CD4-positive, alpha-beta memory T cell (primary cell): ENCODE measurements at places on chromosomes 6 and 20. TPM values are rescaled to one million over a fixed set of nuclear protein-coding genes. Genes with fewer than 3 reads are reported as not detected.

DNA sequence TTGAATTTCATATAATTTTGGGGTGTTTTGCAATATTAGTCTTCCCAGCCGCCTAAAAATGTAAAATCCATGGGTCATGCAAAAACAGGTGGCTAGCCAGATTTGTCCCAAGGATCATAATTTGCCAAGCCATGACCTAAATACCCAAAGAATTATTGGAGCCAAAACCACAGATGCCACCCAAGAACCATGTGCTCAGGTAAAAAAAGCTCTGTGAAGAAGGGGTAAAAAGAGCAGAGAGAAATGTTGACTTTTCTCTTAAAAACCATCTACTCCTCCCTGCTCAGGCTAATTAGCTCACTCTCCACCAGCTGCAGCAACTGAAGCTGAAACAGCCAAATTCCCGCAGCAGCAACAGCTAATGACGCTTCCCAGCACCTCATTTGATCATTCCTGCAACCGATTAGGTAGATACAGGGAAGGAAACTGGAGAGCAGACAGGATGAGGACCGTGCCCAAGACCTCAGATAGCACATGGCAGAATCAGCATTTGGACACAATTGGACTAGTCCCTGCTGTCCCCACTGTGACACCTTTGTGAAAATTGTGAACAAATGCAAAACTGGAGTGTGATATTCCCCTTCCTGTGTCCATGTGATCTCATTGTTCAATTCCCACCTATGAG is 107.9 kb upstream of the NXT1 start:
- no peaks in the 10 kb centered on the region for H3K36me3 ChIP-seq
- H3K27ac ChIP-seq: no peak overlapping the region

- H3K36me3 ChIP-seq: no peaks in the 10 kb centered on the region
- peak; percentile 39 for DNase-seq
- H3K27ac ChIP-seq: peak overlapping the region; percentile 74
- H3K27me3 ChIP-seq: no peaks in the 10 kb centered on the region
- peaks cover 26% of the 10 kb centered on the region for H3K4me1 ChIP-seq
Observed at GRCh38 chr6:109690373-109690736, 647 bp downstream of the AK9 start.

DNA sequence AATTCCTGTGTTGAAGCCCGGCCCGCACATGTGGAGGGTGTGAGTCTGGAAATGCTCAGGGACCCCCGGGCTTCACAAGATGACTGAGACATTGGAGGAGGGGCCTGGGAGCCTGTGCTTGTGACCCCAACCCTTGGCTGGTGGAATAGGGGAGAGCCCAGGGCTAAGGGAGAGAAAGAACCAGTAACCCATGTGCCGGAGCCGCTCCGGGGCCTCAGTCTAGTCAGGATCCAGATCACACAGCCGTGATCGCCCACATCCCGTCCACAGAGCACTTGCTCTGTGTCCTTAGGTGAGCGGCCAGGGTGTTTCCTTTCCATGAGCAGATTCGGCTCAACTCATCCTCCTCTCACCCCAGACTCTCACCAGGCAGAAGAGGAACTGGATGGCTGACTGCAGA is 152.3 kb upstream of the RPS6KA2 start:
- no peak overlapping the region for H3K4me3 ChIP-seq
- no peak for DNase-seq
- no peaks in the 10 kb centered on the region for H3K27me3 ChIP-seq
- H3K27ac ChIP-seq: no peak overlapping the region
- no peaks in the 10 kb centered on the region for H3K36me3 ChIP-seq

GRCh38 chr20:62686869-62687830 is 21.5 kb upstream of the NTSR1 start:
- H3K27ac ChIP-seq: no peak overlapping the region
- no peak overlapping the region for H3K4me3 ChIP-seq
- no peak for DNase-seq

- H3K4me3 ChIP-seq: no peak overlapping the region
- H3K36me3 ChIP-seq: no peaks in the 10 kb centered on the region
- DNase-seq: no peak
- no peaks in the 10 kb centered on the region for H3K27me3 ChIP-seq
- H3K4me1 ChIP-seq: no peaks in the 10 kb centered on the region
Observed at GRCh38 chr20:58573257-58573656, 58.1 kb upstream of the APCDD1L start.

DNA sequence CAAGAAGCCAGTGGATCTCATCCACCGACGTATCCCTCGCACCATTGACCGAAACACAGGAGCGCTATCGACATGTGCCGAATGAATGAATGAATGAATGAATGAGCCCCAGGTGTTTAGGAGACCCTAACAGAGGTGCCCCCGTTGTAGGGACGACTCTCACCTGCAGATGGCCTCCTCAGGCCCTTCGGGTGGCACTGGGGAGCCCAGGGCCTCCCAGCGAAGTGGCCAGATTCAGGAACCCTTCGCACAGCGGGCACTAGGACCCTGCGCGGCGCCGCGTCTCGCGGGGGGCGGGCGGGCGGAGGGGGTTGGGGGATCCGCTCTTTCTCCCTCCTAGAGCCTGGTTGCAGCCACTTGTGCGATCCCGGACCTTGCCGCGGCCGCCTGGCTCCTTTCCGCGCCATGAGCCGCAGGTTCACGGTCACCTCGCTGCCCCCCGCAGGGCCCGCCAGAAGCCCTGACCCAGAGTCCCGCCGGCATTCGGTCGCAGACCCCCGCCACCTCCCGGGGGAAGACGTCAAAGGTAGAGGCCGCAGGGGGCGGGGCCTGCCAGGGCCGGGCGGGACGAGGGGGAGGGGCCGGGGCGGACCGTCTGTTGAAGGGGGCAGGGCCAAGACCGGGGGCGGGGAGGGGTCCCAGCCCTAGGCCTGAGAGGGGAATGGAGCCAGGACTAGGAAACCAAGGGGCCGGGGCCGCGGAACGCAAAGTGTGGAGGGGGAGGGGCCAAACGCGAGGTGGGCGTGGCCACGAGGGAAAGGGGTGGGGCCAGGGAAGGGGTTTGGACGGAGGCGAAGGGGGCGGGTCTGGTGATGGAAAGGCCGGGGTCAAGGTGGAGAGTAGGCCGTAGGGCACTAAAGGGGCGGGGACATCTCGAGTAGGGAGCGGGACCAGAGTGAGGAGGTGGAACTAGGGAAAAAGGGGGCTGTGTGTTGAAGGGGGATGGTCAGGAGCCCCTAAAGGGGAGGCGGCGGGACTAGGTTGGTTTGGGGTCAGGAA is 7.4 kb upstream of the SLC12A5 start:
- H3K4me1 ChIP-seq: peaks cover 16% of the 10 kb centered on the region
- no peak overlapping the region for H3K4me3 ChIP-seq
- no peaks in the 10 kb centered on the region for H3K36me3 ChIP-seq
- DNase-seq: peak; percentile 53
- no peak overlapping the region for H3K27ac ChIP-seq

- peaks cover 3% of the 10 kb centered on the region for H3K4me1 ChIP-seq
- H3K36me3 ChIP-seq: no peaks in the 10 kb centered on the region
- H3K4me3 ChIP-seq: peak within 1 kb of the TSS; percentile 27
- no peak within 1 kb of the TSS for H3K27ac ChIP-seq
- no peak for DNase-seq
Observed at GRCh38 chr6:93419304-93420162, at the start of gene EPHA7. Gene EPHA7 (minus strand): TSS chr6:93419559. CDS start chr6:93419341, 218 bp downstream.

GRCh38 chr6:2378046-2378657 is 132.7 kb upstream of the GMDS start:
- H3K27me3 ChIP-seq: no peaks in the 10 kb centered on the region
- no peaks in the 10 kb centered on the region for H3K4me1 ChIP-seq
- H3K4me3 ChIP-seq: no peak overlapping the region

DNA sequence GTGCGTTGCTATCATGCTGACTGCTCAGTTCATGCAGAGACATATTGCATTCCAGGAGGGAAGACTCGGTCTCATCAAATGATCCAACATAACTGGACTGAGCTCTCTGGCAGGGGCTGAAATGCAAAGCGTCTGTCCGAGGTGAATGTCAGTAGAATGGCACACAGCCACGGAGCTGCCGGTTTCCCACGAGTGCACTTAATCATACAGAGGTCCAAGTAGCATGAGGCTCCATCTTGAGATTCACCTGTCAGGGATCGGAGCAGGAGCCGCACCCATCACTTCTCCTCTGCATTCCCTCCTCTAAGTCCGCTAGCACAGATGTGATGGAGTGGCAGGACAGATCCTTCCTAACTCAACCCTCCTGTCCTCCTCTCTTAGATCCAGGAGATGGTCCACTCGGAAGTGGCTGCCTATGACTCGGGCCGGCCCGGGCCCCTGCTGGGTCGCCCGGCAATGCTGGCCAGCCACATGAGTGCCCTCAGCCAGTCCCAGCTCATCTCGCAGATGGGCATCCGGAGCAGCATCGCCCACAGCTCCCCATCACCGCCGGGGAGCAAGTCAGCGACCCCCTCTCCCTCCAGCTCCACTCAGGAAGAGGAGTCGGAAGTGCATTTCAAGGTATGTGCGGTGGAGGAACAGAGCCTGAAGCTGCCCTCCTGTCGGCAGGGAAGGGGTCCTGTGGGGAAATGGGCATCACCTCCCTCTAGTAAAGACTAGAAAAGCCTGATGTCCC is 135.9 kb downstream of the JPH2 start:
- H3K4me3 ChIP-seq: no peak overlapping the region
- H3K27ac ChIP-seq: no peak overlapping the region
- no peak for DNase-seq
- no peaks in the 10 kb centered on the region for H3K36me3 ChIP-seq
- no peaks in the 10 kb centered on the region for H3K4me1 ChIP-seq
- no peaks in the 10 kb centered on the region for H3K27me3 ChIP-seq

- no peak overlapping the region for H3K4me3 ChIP-seq
- no peaks in the 10 kb centered on the region for H3K36me3 ChIP-seq
- DNase-seq: no peak
Observed at GRCh38 chr6:11412616-11413015, 124.9 kb upstream of the TMEM170B start.

DNA sequence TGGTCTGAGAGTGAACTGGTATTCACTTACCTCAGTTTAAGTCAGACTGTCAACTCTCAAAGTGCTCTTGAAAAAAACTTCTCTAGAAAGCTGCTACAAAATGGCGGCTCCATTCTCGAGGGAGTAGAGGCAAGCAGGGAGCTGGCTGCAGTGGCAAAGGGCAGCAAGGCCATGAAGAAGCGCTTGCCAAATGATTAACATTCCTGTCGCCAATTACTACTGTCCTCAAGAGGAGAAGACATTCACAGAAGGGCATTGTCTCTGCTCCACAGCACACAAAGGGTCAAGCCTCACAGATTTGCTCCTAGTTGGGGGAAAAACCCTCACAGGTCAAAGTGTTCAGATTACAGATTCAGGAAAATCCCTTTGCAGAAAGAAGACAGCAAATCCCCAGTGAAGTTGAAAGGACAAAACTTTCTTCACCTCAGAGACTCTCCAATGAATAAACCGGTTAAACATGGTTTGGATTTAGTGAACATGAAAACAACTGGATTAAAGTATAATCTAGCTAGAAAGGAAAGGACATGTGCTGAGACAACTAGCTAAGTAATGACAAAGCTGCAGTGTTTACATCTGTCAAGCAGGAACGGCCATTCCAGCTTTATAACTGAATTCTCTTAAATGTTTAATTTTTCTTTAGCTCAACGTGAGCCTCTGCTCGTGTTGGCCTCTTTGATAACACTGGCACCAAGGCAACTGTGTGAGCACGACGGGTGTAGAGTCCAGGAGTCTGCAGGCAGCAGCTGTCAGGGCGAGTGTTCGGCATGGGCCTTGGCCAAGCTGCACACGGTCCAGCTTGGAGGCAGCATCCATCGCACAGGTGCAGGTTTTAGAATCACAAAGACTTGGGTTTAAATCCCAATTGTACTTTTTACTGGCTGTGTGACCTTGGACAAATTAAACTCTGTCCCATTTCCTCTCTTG is 37.6 kb downstream of the NR2E1 start:
- H3K4me1 ChIP-seq: no peaks in the 10 kb centered on the region
- H3K27ac ChIP-seq: no peak overlapping the region
- H3K4me3 ChIP-seq: no peak overlapping the region
- H3K27me3 ChIP-seq: no peaks in the 10 kb centered on the region
- H3K36me3 ChIP-seq: no peaks in the 10 kb centered on the region

DNA sequence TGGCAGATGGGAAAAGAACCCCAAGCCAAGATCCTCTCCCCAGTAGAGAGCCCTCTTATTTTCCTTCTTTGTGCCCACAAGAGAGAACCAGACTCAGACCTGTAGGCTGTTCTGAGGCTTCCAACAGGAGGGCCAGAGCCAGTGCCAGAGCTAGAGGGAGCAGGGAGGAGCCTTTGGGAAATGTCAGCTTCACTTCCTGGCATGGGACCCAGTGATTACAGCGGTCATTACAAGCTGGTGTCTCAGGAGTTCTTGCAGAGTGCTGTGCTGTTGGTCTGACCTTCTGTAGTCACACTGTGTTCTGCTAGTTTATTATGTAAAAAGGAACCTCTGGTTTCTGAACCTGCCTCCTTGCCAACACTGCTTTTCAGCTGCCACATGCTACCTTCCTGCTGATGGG is 38.9 kb downstream of the STK35 start:
- no peak overlapping the region for H3K4me3 ChIP-seq
- H3K36me3 ChIP-seq: peaks cover 6% of the 10 kb centered on the region
- no peak overlapping the region for H3K27ac ChIP-seq
- H3K27me3 ChIP-seq: no peaks in the 10 kb centered on the region

- H3K27ac ChIP-seq: no peak overlapping the region
- no peaks in the 10 kb centered on the region for H3K36me3 ChIP-seq
- no peak for DNase-seq
- no peak overlapping the region for H3K4me3 ChIP-seq
- no peaks in the 10 kb centered on the region for H3K4me1 ChIP-seq
- no peaks in the 10 kb centered on the region for H3K27me3 ChIP-seq
Observed at GRCh38 chr6:4352322-4352669, 216.9 kb upstream of the ECI2 start.

DNA sequence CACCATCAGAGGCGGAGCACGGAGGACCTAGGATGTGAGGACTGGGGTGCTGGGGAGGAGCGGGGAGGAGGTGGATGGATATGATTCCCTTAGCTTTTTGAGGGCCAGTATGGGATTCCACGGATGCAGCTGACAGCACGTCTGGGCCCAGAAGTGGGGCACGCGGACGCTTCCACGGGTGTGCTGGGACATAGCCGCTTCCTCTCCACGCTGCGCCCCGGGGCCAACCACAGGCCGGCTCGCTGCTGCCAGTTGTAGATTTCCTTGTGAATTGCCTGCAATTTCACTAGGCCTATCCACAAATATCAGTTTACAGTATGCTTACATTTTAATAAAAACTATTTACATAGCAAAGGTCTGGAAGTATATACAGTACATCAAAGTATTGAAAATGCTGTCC is 23.9 kb downstream of the PAX1 start:
- DNase-seq: no peak
- no peak overlapping the region for H3K4me3 ChIP-seq
- H3K27ac ChIP-seq: no peak overlapping the region
- H3K27me3 ChIP-seq: no peaks in the 10 kb centered on the region
- H3K36me3 ChIP-seq: no peaks in the 10 kb centered on the region

- H3K4me1 ChIP-seq: no peaks in the 10 kb centered on the region
- no peak overlapping the region for H3K27ac ChIP-seq
- H3K4me3 ChIP-seq: no peak overlapping the region
- H3K27me3 ChIP-seq: no peaks in the 10 kb centered on the region
- no peak for DNase-seq
Observed at GRCh38 chr20:35001596-35002362, 46.1 kb downstream of the MYH7B start.

GRCh38 chr6:70686548-70687133 is 19.0 kb downstream of the SMAP1 start:
- H3K4me1 ChIP-seq: peaks cover 32% of the 10 kb centered on the region
- H3K36me3 ChIP-seq: no peaks in the 10 kb centered on the region
- DNase-seq: peak; percentile 38
- H3K27ac ChIP-seq: no peak overlapping the region
- no peak overlapping the region for H3K4me3 ChIP-seq
- H3K27me3 ChIP-seq: no peaks in the 10 kb centered on the region

Gene GSTA5
- total RNA-seq: not detected

Gene MYLK2
- total RNA-seq: not detected

Gene IPCEF1
- total RNA-seq: 92.5 TPM

Gene RBBP9
- 9.0 TPM for total RNA-seq
